ENCODE measurements at places on chromosomes 12 and 14. TPM values are rescaled to one million over a fixed set of nuclear protein-coding genes. Genes with fewer than 3 reads are reported as not detected.

Gene SIX6
- total RNA-seq, result not detected

GRCh38 chr12:57803319-57803893, 15.1 kb downstream of the AVIL start:
- peak; percentile 30 for DNase-seq

Gene LRTM2
- not detected for total RNA-seq

GRCh38 chr12:105576261-105576660, 245.8 kb downstream of the C12orf75 start:
- no peak for DNase-seq

Gene IFT81
- 16.9 TPM for total RNA-seq

- DNase-seq, result no peak
Observed at GRCh38 chr14:93683226-93683625, 105.1 kb downstream of the PRIMA1 start.

DNA sequence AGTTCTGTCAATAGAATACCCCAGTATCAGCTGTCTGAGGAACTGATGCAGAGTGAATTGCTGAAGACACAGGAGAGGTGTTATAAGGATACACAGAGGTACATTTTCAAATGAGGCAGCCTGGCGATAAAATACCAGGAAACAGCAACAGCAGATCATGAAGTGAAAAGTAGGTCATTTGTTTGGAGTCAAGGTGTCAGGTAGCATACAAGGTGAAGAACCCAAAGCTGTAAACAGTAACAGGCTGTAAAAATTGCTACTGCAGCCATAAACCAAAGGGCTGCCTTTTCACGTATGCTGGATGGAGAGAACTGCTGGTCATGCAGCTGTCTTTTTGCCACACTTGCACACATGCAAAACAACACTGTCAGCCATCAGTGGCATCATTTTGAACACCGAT, 9.3 kb upstream of the TWF1 start:
- no peak for DNase-seq

Gene KLRC2
- 0.96 TPM for total RNA-seq

- DNase-seq, result no peak
Observed at GRCh38 chr12:76634133-76634532, 74.6 kb upstream of the OSBPL8 start.

Gene HRK
- not detected for total RNA-seq

Gene ATXN2
- total RNA-seq, result 21.5 TPM

Gene GPR68
- 6.5 TPM for total RNA-seq

DNA sequence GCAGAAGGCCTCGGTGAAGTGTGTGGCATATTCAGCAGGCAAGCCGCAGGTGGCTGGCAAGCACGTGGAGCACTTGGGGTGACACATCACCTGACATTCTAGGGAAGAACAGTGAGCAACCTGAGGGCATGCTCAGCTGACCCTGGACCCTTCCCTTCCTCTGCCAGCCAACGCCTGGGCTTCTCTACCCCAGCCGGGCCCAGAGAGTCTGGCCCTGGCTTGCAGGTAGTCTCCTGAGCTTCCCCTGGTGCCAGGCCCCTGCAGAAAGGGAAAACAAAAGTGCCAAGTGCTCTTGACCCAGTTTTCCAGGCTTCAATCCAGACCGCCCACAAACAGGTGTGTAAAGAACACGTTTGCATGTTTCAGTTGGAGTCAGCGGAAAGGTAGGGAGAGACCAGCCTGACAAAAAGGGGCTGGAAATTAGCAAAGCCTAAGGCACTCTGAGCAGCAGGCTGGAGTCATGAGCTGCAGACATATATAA, 45.7 kb downstream of the PRKAB1 start:
- DNase-seq, result no peak

Gene SLC39A2
- not detected for total RNA-seq

DNA sequence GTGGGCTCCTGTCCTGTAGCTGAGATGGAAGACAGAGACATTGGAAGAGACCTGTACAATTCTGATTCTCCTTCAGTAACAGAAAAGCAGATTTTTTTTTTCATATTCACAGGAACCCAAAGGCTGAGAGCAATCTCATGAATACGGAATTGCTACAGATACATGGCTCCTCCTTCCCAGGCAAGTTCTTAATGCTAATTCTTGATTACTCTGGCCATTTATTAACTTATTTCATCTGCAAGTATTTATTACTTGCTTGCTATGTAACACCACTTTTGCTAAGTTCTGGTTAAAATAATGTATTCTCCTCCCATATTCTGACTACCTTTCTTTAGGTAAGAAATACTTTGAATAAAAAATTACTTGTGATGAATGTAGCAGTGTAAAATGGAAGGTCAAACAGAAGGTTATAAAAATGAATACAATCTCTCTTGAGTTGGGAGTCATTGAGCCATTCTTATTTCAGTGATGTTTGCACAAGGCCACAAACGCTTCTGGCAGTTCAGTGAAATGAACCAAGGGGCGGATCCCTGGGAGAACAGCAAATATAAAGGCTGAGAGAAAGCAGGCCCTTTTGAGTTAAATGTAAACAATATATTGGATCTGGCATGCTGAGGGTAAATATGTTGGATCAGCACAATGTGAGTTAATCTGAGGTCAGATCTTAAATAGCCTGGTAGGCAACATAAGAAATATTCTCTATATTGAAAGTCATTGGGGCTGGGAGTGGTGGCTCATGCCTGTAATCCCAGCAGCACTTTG, 37.6 kb downstream of the MUCL1 start:
- DNase-seq, result no peak

Gene CAMKK2
- total RNA-seq, result 13.5 TPM

Gene BCL2L2
- total RNA-seq, result 17.3 TPM

DNA sequence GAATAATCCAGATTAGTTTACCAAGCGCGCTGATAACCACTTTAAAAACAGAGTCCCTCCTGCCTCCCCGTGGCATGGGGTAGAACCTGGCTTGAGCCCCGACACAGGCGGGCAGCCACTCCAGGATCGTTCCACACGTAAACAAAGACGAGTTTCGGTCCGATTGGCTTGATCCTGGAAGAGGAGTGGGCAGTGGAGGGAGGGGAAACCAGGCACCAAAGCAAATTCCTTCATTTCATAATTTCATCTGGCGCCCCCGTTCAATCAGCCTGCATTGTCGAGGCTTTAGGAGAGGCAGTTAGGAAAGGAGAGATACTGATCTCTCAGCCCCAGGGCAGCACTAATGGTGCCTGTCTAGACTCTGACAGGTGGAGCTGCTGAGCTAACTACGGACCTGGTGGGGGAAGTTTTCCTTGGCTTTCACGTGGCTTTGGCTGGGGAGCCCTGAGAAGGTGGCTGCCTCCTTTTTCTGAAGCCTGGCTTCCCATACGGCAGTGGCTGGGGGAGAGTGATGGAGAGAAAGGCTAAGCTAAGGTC, 751 bp upstream of the GPRC5A start:
- DNase-seq, result peak; percentile 10

Gene TESPA1
- total RNA-seq, result not detected

GRCh38 chr12:62533755-62534107, 67.1 kb downstream of the MON2 start:
- DNase-seq, result no peak

- DNase-seq, result no peak
Observed at GRCh38 chr12:87160848-87161601, 868.2 kb downstream of the C12orf50 start.

DNA sequence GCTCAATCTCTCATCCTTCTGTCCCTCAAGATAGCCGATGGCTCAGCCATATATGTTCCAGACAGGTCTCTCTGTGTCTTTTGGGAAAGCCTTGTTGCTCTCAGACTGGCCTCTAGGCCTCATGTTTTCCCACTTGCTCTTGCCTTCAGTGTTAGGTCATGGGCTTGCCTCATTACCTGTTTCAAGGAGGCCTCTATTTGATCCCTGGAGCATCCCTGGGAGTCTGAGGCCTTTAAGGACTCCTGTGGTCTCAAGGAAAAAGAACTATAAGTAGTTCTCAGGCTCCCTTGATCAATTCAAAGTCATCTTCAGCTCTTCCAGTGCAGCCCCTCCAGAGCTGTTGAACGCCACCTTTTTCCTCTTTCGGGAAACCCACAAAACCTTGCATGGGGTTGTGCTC, 47.9 kb downstream of the NTF3 start:
- DNase-seq, result no peak

DNA sequence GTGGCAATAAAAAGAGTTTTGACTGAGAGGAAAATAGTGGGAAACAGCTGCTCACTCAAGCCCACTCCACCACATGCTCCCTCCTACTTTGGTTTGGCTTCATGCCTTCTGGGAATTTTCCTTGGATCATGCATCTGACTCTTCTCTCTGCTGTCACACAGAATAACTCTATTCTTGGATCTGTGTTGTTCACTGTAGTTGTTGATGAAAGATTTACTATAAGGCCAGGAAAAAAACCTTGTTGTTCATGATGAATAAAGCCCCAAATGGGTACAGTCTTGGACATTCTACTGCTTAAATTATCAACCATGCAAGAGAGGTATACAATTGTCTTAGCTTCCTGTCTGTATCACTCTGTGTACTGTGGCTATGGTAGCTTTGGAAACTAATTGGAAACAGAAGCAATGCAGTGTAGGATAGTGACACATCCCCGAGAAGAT, 70.5 kb downstream of the TMX1 start:
- peak; percentile 96 for DNase-seq

Gene PLEKHG7
- not detected for total RNA-seq

- no peak for DNase-seq
Observed at GRCh38 chr14:43184540-43184939, 1322.5 kb downstream of the FSCB start.

GRCh38 chr12:88733008-88733407, 152.7 kb upstream of the KITLG start:
- no peak for DNase-seq

Gene OTX2
- total RNA-seq, result not detected

Gene MYO1H
- not detected for total RNA-seq

- no peak for DNase-seq
Observed at GRCh38 chr14:104870368-104871144, 5.5 kb downstream of the CEP170B start.

DNA sequence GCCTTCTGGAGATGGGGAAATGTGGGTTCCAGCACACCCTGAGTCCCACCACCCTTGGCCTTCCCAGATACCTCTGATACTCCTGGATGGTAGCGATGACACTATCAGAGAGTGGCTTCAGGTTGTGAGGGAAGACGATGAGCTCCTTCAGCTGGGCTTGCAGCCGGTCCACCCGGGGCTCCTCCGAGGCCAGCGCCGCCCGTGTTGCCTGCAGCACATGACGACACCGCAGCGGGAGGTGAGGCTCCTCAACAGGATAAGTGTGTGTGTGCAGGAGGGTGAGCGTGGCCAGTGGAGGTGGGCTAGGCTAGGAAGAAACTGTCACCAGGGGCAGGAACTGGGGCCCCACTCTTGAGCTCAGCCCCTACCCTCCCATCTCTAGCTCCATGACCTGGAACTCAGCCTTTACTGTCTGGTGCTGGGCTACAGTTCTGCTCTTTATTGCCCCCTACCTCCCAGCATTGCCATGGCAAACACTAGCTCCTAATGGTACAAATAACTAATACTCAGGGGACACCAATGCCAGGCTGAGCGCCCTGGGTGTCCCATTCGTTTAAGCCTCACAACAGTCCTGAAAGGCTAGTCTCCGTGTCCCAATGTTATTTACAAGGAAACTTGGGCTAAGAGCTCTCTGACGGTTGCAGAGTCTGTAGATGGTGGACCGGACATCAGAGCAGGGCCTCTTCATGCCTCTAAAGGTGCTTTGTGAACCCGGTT, 64.1 kb downstream of the SYNE3 start:
- peak; percentile 15 for DNase-seq

Gene AQP2
- total RNA-seq, result not detected

Gene GPR132
- not detected for total RNA-seq

Gene ENDOU
- 0.51 TPM for total RNA-seq

DNA sequence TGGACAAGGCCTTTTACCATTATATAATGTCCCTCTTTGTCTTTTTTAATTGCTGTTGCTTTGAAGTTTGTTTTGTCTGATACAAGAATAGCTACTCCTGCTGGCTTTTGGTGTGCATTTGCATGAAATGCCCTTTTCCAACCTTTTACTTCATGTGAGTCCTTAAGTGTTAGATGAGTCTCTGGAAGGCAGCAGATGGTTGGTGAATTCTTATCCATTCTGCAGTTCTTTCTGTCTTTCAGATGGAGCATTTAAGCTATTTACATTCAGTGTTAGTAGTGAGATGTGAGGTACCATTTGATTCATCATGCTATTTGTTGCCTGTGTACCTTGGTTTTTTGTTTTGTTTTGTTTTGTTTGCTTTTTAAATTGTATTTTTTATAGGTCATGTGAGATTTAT, 208.3 kb downstream of the GPHN start:
- DNase-seq, result no peak

GRCh38 chr12:19792028-19792427, 352.7 kb downstream of the AEBP2 start:
- no peak for DNase-seq

Gene ZNF10
- total RNA-seq, result 8.1 TPM

Gene P2RX7
- 0.32 TPM for total RNA-seq

DNA sequence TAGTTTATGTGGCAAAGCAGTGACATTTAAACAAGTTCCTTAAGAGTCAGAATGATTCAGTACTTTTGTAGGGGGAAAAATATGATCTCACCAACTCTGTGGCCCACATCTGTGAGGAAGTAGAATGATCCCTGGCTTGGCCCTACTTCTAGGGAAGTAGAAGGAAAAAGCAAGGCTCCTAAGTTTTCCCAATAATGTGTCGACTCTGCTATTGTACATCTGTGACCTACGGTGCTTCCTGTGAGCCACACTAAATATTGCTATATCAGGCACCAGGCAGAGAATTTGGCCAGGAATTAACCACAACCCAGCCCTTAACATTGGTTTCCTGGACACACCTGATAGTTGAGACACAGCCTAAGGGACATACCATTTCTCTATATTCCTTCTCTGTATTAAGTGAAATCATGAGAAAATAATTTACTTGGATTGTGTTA, 9.3 kb upstream of the NID2 start:
- peak; percentile 43 for DNase-seq

Gene DCN
- 478 TPM for total RNA-seq

Gene TEX52
- total RNA-seq, result not detected

GRCh38 chr12:109927622-109928021, 27.5 kb downstream of the TCHP start:
- peak; percentile 26 for DNase-seq

Gene RIPK3
- not detected for total RNA-seq

Data from LHCN-M2 (cell line).